ENCODE measurements at places on chromosomes 7 and 10. TPM values are rescaled to one million over a fixed set of nuclear protein-coding genes. Genes with fewer than 3 reads are reported as not detected.

CHRM2 gene
- total RNA-seq, result not detected

ABHD11 gene
- total RNA-seq, result 226 TPM

AOAH gene
- total RNA-seq, result not detected

ABCB4 gene
- 0.56 TPM for total RNA-seq

PLPP4 gene
- not detected for total RNA-seq

RAB19 gene
- 5.3 TPM for total RNA-seq

CCL24 gene
- total RNA-seq, result not detected

TSPAN12 gene
- total RNA-seq, result 32.6 TPM

CH25H gene
- not detected for total RNA-seq

NUDT13 gene
- total RNA-seq, result 2.7 TPM
